Sciatic nerve (tissue), 2 donors: ENCODE measurements at places on chromosomes 5 and 9. TPM values are rescaled to one million over a fixed set of nuclear protein-coding genes. Genes with fewer than 3 reads are reported as not detected.

GRCh38 chr5:33091571-33092363, 349.0 kb upstream of the TARS1 start:
- no peak for DNase-seq

Gene SUSD3
- total RNA-seq: 6.6 TPM

DNA sequence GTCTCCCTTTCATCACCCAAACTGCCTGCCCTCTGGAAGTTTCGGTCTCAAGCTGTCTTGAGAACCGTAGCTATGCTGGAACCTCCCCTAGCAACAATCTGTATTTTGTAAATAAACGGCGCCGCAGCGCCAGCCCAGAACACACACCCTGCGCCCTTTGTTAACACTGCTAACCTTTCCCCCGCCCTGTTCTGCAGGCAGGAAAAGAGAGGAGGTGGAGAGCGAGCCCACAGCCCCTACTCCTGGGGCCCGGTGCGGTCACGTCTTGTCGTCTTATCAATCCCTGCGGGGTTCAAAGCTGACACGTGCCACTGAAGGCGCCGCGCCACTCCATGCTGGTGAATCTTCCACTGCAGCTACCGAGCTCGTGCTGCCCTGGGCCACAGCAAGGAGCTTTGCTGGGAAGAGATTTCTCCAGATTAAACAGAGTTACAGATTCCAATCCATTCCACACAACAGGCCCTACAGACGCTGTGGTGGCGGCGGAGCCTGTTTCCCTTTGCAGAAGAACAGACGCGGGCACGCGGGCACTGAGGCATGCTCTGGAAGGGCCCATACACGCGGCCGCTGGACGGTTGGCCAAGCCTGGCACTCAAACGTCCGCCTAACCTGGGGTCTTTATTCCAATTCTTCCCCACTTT, 25.3 kb downstream of the ZDHHC11B start:
- DNase-seq: peak; percentile 67

Gene SV2C
- 4.9 TPM for total RNA-seq

Gene CDX1
- total RNA-seq: not detected

GRCh38 chr9:5593904-5594303, 35.0 kb upstream of the RIC1 start:
- DNase-seq: no peak

DNA sequence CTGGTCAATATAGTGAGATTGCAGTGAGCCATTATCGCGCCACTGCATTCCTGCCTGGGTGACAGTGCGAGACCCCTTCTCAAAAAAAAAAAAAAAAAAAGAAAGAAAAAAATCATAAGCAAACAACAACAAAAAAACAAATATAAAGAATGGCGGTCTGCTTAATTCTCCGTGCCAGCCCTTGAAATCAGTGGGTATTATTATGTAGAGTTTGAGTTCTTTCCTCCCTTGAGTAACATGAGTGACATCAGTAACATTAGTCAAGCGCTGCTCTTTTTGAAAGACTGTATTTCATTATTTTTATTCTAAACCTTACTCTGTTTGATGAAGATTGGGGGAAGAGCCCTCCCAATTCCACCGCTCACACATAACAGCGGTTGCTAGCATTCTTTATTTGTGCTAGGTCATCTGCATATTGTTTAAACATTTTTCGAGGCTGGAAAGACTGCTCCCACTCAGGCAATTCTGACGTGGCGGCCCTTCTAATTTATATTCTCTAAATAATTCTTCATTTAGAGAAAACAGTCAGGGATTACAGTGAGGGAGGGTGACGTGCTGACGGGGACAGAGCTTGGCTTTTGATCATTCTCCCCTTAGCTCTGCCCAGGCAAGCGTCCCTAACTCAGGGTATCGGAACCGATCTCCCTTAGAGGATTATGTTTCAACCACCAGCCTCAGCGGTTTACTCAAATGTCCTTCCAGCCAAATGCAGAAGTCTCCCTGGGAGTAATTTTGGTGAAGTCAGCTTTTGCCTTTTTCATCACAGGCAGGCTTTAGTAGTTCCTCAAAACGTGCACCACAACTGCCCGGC, 860 bp upstream of the MARCHF6 start:
- DNase-seq: no peak

Gene DMRTA1
- total RNA-seq: 0.53 TPM

Gene PLPP7
- total RNA-seq: 8.6 TPM

Gene TLX3
- not detected for total RNA-seq

Gene RNF208
- 10.6 TPM for total RNA-seq

GRCh38 chr9:78644359-78644758, 347.4 kb downstream of the PSAT1 start:
- DNase-seq: no peak

- no peak for DNase-seq
Measured at GRCh38 chr5:6228257-6229250, 149.8 kb downstream of the MED10 start.

DNA sequence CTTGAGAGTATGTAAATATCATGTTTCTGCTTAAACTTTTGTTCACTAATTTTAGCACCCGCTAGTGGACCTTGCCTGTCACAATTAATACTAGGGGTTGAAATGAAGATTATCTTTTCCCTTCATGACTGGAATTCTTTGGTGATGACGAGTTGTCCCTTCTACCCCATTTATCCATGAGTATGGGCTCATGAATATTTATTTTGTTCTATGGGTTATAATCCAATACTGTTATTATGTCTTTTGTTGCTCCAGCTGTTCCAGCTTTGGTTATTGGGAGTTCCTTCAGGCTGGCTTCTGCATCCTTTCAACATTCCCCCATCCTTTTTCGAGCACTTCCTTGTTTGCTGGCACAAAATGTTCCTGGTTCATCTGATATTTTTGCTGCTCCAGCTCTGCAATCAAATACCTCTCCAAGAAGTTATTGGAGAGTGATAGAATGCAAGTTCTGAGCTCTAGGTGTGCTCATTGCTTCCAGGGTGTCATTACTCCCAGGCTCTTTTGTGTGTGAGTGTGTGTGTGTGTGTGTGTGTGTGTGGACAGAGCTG, 19.7 kb upstream of the ARHGEF28 start:
- no peak for DNase-seq

DNA sequence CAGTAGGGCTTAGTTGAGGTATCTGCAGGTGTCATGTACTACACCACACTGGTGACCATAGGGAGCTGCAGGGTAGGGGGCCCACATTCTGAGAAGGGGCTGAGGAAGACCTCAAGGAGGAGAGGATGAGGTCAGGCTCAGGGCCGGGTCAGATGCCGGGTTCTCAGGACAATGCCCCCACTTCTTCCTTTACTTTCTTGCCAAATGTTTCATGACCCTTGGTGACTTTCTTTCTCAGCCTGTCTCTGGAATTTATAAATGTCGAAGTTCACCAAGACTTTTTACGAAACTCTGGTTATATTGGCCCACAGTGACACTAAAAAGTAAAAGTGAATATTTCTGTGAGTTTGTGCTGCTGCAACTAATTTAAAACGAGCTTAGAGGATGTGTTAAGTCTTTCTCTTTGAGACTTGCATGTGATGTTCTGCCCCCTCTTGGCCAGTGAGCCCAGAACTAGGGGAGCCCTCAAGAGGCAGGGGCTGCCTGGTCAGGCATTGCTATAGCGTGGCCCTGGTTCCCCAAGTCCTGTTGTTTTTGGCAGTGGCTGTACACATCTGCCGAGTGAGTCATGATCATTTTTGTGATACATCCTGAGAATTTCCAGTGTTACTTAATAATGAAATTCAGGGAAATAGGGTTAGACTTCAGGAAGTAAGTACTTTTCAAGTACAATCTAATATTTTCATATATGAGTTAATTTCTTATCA, 11.2 kb downstream of the ACO1 start:
- peak; percentile 82 for DNase-seq

Gene KIF27
- 10.7 TPM for total RNA-seq

DNA sequence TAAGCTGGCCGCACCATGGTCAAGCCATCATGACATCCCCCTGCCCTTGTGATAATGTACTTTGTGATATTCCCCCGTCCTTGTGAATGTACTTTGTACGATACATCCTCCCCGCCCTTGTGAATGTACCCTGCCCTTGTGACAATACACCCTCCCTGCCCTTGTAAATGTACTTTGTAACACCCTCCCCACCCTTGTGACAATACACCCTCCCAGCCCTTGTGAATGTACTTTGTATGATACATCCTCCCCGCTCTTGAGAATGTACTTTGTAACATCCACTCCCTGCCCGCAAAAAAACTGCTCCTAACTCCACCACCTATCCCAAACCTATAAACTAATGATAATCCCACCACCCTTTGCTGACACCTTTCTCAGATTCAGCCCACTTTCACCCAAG, 313.8 kb downstream of the CTNND2 start:
- DNase-seq: no peak

- no peak for DNase-seq
Measured at GRCh38 chr9:76240578-76240977, 153.6 kb downstream of the RFK start.

Gene C1QTNF2
- total RNA-seq: 4.9 TPM
